Adrenal gland (tissue), 19 donors: ENCODE measurements at places on chromosomes 13 and 19. TPM values are rescaled to one million over a fixed set of nuclear protein-coding genes. Genes with fewer than 3 reads are reported as not detected.

Gene AMER2
- total RNA-seq = not detected

Gene DAND5
- 0.97 TPM for total RNA-seq

- DNase-seq = no peak
- no peaks in the 10 kb centered on the region for H3K36me3 ChIP-seq
- no peaks in the 10 kb centered on the region for H3K27me3 ChIP-seq
- no peak overlapping the region for H3K27ac ChIP-seq
Observed at GRCh38 chr13:111031531-111031961, 83.6 kb upstream of the ARHGEF7 start.

GRCh38 chr19:49255674-49256073 lies 69.3 kb downstream of the SLC6A16 start:
- H3K27ac ChIP-seq = no peak overlapping the region
- no peak overlapping the region for H3K4me3 ChIP-seq
- no peak for DNase-seq
- no peaks in the 10 kb centered on the region for H3K36me3 ChIP-seq

- H3K27ac ChIP-seq = no peak overlapping the region
- H3K4me1 ChIP-seq = peaks cover 2% of the 10 kb centered on the region
- H3K27me3 ChIP-seq = peaks cover 39% of the 10 kb centered on the region
- H3K4me3 ChIP-seq = no peak overlapping the region
Observed at GRCh38 chr19:4199699-4200293, 17.3 kb downstream of the ANKRD24 start.

- DNase-seq = no peak
- H3K4me3 ChIP-seq = no peak overlapping the region
- H3K27me3 ChIP-seq = peaks cover 8% of the 10 kb centered on the region
- H3K4me1 ChIP-seq = no peaks in the 10 kb centered on the region
- no peak overlapping the region for H3K27ac ChIP-seq
- no peaks in the 10 kb centered on the region for H3K36me3 ChIP-seq
Observed at GRCh38 chr19:38563475-38563874, 54.3 kb downstream of the MAP4K1 start.

DNA sequence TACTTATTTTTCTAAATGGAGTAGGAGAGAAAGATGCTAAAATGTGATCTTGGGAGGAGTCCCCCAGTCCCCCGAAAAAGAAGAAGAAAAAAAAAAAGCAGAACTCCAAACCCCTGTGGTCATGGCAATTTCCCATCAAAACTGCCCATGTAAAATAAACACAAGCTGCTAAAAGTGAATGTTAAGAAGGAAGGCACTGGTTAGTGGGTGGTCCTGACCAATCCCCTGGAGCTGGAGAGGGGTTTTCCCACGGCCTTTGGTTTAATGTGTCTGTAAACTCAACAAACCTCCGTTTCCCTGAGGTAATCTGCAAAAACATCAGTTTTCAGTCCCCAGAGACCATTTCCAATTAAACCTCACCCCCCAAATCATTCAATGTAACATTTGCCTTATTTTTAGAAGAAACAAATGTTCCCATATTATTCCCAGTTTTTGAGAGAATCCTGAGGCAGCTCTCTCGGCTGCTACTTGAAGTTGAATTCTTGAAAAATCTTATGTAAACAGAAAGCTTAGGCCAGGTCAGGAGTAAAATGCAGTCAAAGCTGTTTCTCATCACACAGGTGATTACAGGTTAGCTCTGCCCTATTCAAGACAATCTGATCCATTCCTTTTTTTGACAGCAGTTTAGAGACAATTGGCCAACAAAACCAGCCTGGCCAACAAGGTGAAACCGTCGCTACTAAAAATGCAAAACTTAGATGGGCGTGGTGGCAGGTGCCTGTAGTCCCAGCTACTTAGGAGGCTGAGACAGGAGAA lies 17.0 kb downstream of the RAB3D start:
- no peak overlapping the region for H3K27ac ChIP-seq
- H3K36me3 ChIP-seq = no peaks in the 10 kb centered on the region
- H3K4me1 ChIP-seq = peaks cover 12% of the 10 kb centered on the region
- no peak overlapping the region for H3K4me3 ChIP-seq
- no peaks in the 10 kb centered on the region for H3K27me3 ChIP-seq

GRCh38 chr19:47331931-47332547 lies at the start of gene C5AR2:
Gene C5AR2, plus strand, starts transcription at chr19:47332175. Its CDS starts 8,625 bp downstream, at chr19:47340800.
- H3K36me3 ChIP-seq = no peaks in the 10 kb centered on the region
- H3K27ac ChIP-seq = peak within 1 kb of the TSS; percentile 81
- H3K4me3 ChIP-seq = no peak within 1 kb of the TSS
- no peaks in the 10 kb centered on the region for H3K4me1 ChIP-seq

GRCh38 chr13:27526516-27526915 lies 76.2 kb upstream of the MTIF3 start:
- no peak for DNase-seq
- no peaks in the 10 kb centered on the region for H3K36me3 ChIP-seq
- H3K27me3 ChIP-seq = no peaks in the 10 kb centered on the region
- no peak overlapping the region for H3K4me3 ChIP-seq
- H3K27ac ChIP-seq = no peak overlapping the region

- DNase-seq = no peak
- H3K4me1 ChIP-seq = peaks cover 25% of the 10 kb centered on the region
- H3K36me3 ChIP-seq = no peaks in the 10 kb centered on the region
- peak overlapping the region; percentile 73 for H3K27ac ChIP-seq
- no peak overlapping the region for H3K4me3 ChIP-seq
Observed at GRCh38 chr19:41297628-41298347, 12.2 kb upstream of the CCDC97 start.
